ENCODE measurements at places on chromosomes 4 and X.

DNA sequence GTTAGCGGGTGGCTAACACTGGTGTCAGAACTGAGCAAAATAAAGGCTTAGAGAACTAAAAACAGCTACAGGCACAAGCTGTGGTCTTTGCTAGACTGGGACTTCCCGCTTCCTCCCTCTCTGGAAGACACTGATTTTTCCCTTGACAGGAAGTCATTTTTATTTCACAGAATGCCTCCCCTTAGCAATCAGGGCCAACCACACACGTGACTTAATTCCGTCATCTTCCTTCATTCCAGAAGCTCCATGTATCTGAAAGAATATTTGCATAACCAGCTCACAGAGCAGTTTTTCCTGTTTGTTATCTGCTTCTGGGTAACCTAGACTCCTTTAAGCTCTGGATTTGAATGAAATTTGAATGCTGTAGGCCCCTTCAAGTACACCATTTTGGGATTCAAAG lies 327.5 kb upstream of the FRG1 start:
- DNase-seq = peak; percentile 23

- no peak for DNase-seq
These were observed 49.5 kb downstream of the STAP1 start for GRCh38 chr4:67608027-67608426.

DNA sequence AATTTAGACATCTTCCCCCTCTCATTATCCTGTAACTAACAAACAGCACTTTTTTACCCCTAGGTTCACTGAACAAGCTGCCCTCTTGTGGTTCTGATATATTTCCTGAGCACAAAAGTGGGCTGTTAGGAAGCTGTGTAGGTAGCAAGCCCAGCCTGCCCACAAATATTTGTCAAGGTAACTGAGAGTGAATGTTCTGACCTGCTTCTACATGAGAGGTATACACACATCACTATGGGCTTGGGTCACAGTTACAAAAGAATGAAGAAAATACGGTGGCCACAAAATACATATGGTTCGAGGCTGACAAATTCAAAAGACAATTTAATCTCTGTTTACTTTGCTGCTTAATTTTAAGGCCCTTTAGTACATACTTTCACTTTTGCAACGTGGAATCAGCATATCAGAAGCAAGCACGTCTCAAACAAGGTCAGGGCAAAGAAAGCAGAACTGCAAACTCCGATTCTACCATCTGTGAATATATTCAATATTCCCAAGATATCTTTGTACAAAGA lies 78.7 kb downstream of the RBM47 start:
- peak; percentile 35 for DNase-seq

DNA sequence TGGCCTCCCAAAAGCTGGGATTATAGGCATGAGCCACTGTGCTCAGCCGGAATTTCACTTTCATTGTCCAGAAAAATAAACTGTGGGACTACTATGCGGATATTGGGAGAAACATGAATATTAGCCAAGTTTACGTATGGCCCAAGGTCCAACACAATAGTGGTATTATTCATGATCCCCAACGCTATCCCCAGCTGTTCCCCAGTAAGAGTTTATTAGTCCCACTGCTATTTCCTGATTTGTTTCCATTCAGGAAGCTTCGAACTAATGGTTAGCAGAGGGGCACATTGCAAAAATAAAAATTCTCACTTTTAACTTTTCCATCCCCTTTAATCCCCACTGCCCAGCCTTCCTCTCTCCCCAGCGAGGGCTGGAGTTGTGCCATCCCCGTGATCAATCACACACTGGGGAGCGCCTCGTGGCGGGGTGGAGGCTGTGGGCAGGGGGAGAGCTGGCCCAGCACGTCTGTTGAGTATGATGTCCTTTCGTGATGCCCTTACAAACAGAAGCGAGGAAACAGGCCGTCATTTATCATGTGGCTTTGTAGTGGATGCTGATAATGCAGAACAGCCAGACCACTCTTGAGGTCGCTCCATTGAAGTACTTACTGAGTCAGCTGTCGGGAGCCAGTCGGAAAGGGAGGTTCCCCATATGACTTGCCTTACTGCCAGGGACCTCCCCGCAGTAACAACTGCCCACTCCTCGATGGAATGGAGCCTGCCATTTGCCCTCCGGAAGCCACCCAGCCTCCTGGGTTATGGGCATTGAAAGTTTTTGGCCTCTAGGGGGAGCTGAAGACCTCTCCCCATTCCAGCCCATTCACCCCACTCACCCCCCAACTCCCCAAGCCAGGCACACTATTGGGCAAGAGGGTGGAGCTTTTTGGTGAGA lies 117.0 kb downstream of the KDR start:
- DNase-seq = peak; percentile 55

DNA sequence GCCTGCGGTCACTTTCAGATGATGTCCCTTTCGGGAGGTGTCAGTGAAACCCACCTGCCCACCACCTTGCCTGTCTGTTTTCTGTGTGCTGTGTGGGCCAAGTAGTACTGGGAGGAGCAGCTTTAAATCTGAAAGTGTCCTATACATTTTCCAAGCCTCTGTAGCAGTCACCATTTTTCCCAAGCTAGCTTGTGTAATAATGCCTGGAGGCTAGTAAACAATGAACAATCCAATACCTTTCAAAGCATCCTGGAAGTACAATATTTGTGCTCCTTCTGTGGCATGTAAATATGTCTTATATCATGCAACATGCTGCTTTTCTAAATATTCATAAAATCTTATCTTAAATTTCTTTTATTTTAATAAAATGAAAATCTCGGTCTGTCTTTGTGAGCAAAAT lies 111.6 kb upstream of the C1GALT1C1 start:
- no peak for DNase-seq

- DNase-seq = peak; percentile 10
These were observed 6.5 kb downstream of the ZNF185 start for GRCh38 chrX:152904151-152905080.

- DNase-seq = no peak
These were observed 31.1 kb downstream of the RAB40AL start for GRCh38 chrX:102968216-102968615.

GRCh38 chr4:151658959-151659600 lies 101.7 kb downstream of the GATB start:
- DNase-seq = no peak

- DNase-seq = no peak
These were observed 11.6 kb downstream of the CXCL13 start for GRCh38 chr4:77617203-77617602.

Data from Kasumi-1 (cell line).